T follicular helper cell (primary cell): ENCODE measurements at places on chromosomes 16 and 17.

DNA sequence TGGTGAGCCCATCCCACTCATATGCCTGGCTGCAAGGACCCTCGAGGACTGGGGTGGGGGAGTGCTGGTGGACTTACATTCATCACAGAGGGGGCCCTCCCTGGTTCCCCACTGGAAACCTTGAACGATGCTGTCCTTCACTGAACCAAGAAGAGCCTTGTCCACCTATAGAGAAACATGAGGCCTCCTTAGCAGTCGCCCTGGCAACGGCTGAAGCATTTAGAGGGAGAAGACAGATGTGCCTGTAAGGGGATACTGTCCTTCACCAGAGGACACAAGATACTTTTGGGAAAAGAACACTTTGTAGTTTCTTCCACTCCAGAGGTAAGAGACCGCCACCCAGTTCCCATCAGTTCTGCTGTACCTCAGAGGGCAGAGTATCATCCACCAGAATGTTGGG lies 6.5 kb downstream of the HIGD1B start:
- no peak for DNase-seq

DNA sequence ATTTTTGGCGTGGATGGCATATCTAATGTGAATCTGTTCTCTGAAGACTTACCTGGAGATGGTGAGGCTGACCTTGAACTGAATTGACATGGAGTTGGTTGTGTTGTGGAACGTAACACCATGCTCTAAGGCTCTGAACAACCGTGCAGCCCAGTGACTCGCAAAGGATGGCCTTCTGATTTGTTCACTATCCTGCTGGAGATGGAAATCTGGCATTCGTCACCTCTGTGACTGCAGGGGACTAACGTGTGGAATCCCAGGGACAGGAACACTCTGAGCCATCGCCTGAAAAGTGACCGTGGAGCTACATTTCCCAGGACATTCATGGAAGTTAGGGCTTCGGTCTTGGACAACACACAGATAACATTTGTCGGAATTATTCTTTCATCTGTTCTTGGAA lies 61.1 kb downstream of the BANP start:
- no peak for DNase-seq

GRCh38 chr17:57160624-57161023 lies 75.6 kb downstream of the AKAP1 start:
- DNase-seq, result no peak

DNA sequence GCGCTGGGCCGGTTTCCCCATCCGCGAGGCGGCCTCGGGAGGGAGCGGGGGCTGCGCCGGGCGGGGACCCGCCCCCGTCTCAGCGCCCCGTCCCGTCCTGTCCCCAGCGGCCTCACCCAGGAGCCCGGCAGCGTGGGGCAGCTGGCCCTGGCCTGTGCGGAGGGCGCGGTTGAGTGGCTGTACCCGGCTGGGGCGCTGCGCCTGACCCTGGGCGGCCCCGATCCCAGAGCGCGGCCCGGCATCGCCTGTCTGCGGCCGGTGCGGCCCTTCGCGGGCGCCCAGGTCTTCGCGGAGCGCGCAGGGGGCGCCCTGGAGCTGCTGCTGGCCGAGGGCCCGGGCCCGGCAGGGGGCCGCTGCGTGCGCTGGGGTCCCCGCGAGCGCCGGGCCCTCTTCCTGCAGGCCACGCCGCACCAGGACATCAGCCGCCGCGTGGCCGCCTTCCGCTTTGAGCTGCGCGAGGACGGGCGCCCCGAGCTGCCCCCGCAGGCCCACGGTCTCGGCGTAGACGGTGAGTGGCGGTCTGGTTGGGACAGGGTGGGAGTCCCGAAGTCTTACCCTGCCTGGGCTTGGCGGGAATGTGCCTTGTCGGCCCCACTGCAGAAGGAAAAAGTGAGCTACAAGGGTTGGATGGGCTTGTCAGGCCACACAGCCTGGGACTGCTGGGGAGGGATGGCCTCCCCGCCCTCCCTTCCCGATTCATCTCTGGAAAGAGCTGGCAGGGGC lies 720 bp downstream of the METRN start:
- no peak for DNase-seq
